Stimulated activated CD4-positive, alpha-beta T cell treated with anti-CD3 and anti-CD28 coated beads, Interleukin-1b, Interleukin-23, amount 100 ng/mL, for 4 hours (primary cell): ENCODE measurements at places on chromosomes 1 and 21.

- no peak for DNase-seq
Observed at GRCh38 chr1:93824834-93825233, 54.2 kb downstream of the DNTTIP2 start.

DNA sequence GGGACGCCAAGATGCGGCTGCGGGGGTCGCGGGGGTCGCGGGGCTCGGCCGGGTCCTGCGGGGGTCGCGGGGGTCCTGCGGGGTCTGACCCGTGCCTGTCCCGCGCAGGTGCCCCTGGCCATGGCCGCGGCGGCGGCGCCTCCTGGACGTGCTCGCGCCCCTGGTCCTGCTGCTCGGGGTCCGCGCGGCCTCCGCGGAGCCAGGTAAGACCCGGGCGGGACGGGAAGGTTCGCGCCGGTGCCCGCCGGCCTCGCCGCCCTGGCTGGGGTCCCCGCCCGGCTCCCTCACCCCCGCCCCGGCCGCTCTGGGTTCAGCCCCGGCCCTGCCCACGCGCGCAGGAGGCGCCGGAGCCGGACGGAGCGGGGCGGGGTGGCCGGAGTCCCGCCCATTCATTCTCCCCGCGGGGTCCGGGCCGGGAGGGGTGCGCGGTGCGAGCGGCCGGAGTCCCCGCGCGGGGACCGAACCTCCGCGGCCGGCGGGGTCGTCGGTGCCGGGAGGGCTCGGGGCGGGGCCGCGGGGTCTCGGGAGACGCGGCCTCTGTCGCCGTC, 380 bp downstream of the COL18A1 start:
- no peak for DNase-seq

- no peak for DNase-seq
Observed at GRCh38 chr1:160076295-160076694, 5.0 kb upstream of the KCNJ9 start.

GRCh38 chr1:65002508-65003315, 36.4 kb upstream of the JAK1 start:
- peak; percentile 54 for DNase-seq

GRCh38 chr1:102970496-102971078, 137.7 kb downstream of the COL11A1 start:
- DNase-seq, result no peak

GRCh38 chr1:97593192-97593591, 327.6 kb downstream of the DPYD start:
- DNase-seq, result no peak

DNA sequence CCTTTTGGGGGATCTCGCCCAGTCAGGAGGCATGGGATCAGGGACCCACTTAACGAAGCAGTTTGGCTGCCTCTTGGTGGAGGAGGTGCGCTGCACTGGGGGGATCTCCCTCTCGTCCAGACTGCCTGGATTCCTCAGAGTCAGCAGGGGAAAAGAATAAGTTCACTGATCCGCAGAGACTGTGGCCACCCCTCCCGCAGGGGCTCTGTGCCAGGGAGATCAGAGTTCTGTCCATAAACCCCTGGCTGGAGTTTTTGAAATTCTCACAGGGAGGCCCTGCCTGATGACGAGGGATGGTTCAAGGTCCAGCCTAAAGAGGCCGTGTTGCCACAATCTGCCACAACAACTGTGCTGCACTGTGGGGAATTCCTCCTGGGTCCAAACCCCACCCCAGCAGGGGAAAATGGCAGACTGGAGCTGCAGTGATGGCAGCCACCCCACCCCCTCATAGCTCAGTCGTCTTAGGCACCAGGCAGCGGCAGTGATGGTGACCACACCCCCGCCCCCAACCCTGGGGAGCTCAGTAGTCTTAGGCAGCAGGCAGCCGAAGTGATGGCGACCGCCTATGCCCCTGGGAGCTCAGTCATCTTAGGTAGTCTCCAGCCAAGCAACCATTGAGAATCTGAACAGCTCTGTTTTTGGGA, 273.8 kb upstream of the USP25 start:
- no peak for DNase-seq

DNA sequence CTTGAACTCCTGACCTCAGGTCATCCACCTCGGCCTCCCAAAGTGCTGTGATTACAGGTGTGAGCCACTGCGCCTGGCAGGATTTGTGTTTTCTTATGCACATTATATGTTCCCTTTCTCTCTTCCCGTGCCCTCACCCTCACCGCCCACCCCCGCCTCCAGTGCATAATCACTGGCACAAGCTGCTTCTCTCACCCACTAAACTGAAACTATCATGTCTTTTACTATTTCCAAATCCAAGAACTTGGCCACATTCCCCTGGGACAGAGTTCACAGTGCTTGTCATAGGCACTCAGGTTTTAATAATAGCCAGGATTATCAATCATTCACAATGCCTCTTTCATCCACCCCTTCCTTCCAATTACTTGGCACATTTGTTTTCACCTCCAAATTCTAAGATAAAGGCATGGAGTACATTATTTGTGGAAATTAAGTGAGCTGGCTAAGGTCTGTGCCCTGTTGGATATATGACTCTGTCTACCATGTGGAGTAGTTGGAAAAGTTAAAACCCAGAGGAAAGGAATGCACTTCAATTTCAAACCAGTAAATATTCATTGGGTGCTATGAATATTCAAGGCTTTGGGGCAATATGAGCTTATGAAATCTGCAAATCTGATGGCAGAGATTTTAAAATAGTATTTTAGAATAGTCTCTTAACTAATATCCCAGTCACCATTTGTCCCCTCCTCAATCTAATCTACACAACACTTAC, 17.6 kb upstream of the MAPKAPK2 start:
- no peak for DNase-seq

DNA sequence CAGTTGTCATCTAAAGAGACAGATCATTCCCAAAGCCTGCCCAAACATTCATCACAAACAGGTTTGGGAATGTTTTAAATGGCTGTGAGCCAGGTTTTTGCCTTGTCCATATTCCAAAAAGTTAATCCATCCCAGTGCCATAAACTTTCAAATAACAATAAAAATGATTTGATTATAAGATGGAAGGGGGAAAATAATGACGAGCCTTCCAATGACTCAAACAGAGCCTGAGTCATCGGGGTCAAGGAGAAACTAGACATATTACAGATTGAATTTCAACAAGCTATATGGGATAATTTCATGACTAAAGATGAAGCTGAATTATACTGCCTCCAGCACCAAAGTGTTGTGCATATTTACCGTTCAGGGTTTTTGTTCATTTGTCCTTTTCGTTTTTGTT, 195.8 kb upstream of the PKN2 start:
- DNase-seq, result no peak

DNA sequence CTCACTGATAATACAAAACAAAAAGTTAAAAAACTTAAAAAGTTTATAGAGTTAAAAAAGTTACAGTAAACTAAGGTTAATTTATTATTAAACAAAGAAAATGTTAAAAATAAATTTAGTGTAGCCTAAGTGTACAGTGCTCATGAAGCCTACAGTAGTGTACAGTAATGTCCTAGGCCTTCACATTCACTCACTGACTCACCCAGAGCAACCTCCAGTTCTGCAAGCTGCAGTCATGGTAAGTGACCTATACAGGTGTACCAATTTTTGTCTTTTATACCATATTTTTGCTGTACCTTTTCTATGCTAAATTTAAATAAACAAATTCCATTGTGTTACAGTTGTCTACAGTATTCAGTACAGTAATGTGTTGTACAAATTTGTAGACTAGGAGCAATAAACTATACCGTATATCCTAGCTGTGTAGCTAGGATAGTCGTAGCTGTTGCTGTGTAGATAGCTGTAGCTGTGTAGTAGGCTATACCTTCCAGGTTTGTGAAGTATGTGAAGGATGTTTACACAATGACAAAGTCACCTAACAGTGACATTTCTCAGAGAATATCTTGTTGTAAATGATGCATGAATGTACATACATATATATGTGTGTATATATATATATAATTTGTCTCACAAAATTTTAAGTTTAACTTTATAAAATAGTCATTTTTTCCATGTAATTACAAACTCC, 140.2 kb downstream of the TGFB2 start:
- DNase-seq, result no peak

- DNase-seq, result no peak
Observed at GRCh38 chr1:46677339-46677738, 5.7 kb downstream of the TEX38 start.

DNA sequence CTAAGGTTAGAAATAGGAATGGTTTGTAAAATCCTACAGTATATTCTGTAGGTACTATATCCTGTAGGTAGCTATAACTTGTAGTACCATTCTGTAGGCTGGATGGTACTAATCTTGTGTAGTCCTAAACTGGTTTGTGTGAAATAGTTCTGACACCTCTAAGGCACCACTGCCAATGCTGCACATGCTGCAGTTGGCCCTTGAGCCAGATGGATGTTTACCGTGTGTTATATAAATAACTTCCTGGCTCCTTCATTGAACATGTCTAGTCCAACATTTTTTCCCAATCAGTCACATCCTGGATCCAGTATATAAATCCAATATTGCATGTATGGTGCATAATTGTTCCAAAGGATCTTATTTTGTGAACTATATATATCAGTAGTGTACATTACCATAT, 89.5 kb upstream of the GNG4 start:
- no peak for DNase-seq

GRCh38 chr1:162070825-162071224, 1.3 kb downstream of the NOS1AP start:
- DNase-seq, result no peak

GRCh38 chr1:226470921-226471866, 63.3 kb upstream of the PARP1 start:
- DNase-seq, result no peak

DNA sequence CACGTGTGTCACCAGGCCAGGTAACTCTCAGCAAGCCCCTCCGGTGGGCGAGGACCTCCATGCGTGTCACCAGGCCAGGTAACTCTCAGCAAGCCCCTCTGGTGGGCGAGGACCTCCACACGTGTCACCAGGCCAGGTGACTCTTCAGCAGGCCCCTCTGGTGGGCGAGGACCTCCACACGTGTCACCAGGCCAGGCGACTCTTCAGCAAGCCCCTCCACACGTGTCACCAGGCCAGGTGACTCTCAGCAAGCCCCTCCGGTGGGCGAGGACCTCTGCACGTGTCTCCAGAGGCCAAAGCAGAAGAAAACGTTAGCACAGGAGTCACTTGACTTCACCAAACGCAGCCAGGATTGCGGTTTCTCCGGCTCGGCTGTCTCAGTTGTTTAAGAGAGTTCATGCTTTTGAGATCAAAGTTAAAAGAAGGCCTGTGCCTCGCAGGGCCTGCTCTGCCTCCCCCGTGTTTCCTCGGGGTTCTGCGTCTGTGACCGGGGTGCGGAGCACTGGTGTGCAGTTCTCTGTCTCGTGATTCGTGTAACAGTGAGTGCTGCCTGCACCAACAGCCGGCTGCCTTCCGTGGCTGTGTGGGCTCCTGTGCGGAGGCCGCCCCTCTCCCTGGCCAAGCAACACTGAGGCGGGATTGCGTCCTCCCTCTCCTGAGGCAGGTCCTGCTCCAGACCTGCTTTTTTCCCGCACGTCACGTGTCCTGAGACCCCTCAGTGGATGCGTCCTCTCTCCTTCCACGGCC, 56.6 kb downstream of the PRKCZ start:
- DNase-seq, result no peak

GRCh38 chr1:218664385-218665170, 319.4 kb downstream of the TGFB2 start:
- DNase-seq, result no peak

DNA sequence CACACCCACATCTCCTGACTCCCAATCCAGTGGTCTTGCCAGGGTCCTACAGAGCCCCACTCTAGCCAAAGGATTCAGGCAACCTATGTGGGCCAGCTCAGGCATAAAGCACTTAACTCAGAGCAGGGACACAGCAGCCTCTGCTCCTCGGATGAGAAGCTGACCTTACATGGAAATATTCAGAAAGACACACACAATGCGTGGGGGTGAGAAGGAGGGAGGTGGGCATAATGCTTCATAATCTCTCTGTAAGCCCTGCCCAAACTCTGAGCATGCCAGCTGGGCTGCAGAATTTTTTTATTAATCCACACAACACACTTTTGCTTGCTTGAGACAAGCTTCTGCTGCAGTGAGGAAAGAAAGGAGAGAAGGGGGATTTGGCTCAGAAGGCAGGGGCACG, 21.6 kb downstream of the KCND3 start:
- DNase-seq, result no peak

- no peak for DNase-seq
Observed at GRCh38 chr1:234108921-234109320, 204.4 kb downstream of the SLC35F3 start.

- peak; percentile 83 for DNase-seq
Observed at GRCh38 chr1:234499119-234499942, 20.4 kb upstream of the TARBP1 start.

- DNase-seq, result peak; percentile 38
Observed at GRCh38 chr1:44801491-44802305, 1.5 kb downstream of the PLK3 start.
